ENCODE measurements at places on chromosomes 16 and 17.

DNA sequence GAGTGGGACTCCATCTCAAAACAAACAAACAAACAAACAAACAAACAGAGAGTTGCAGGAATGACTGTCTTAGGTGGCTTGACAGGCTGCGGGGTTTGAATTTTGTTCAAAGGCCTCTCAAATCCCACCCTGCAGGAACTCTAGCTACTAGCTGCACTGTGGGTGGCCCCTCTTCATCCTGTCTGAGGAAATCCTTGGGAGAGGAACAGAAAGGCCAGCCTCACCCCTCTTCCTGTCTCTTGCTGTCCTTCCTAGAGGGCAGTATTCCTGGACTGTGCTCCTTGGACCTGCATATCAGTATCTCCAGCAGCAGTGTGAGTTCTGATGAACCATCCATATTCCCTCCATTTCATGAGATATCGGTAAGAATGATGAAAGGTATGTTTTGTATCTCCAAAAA is 2.0 kb upstream of the CCDC92B start:
- no peak overlapping the region for H3K27ac ChIP-seq
- DNase-seq: no peak
- peaks cover 90% of the 10 kb centered on the region for H3K27me3 ChIP-seq
- H3K36me3 ChIP-seq: no peaks in the 10 kb centered on the region
- peaks cover 3% of the 10 kb centered on the region for H3K4me1 ChIP-seq
- no peak overlapping the region for H3K4me3 ChIP-seq

GRCh38 chr17:77435272-77436057 is 294.7 kb downstream of the SEC14L1 start:
- peak overlapping the region; percentile 99 for H3K27ac ChIP-seq
- no peak for DNase-seq
- H3K4me3 ChIP-seq: peak overlapping the region; percentile 83
- H3K4me1 ChIP-seq: peaks cover 93% of the 10 kb centered on the region
- H3K27me3 ChIP-seq: peaks cover 3% of the 10 kb centered on the region

GRCh38 chr16:23712976-23713375 is at the start of gene ERN2:
Gene ERN2, minus strand, starts transcription at chr16:23713222. Its CDS starts 35 bp downstream, at chr16:23713187.
- no peak within 1 kb of the TSS for H3K27ac ChIP-seq
- DNase-seq: peak; percentile 35
- H3K27me3 ChIP-seq: peaks cover 91% of the 10 kb centered on the region
- no peak within 1 kb of the TSS for H3K4me3 ChIP-seq
- no peaks in the 10 kb centered on the region for H3K36me3 ChIP-seq
- no peaks in the 10 kb centered on the region for H3K4me1 ChIP-seq

DNA sequence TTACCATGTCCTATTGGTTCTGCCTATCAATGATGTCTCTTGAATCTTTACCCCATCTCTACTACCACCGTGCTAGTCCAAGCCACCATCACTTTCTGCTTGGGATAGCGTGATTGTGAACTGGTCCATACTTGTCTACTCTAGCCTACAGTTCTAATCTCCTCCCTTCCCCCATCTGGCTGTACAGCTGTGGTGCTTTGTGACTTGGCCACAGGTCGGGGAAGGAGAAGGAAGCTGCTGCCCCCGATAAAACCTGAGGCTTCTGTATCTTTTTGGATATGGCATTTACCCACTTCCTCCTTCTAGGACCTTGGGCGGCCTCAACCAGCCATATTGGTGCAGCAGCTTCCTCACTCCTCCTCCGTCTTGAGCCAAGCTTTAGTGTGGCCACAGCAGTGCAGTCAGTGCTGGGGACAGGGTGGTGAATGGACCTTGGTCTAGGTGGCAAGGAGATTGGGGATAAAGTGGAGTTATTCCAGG is 314 bp upstream of the ITGA2B start:
- no peaks in the 10 kb centered on the region for H3K36me3 ChIP-seq
- H3K4me3 ChIP-seq: no peak overlapping the region
- peaks cover 26% of the 10 kb centered on the region for H3K27me3 ChIP-seq
- no peak overlapping the region for H3K27ac ChIP-seq
- H3K4me1 ChIP-seq: peaks cover 23% of the 10 kb centered on the region

DNA sequence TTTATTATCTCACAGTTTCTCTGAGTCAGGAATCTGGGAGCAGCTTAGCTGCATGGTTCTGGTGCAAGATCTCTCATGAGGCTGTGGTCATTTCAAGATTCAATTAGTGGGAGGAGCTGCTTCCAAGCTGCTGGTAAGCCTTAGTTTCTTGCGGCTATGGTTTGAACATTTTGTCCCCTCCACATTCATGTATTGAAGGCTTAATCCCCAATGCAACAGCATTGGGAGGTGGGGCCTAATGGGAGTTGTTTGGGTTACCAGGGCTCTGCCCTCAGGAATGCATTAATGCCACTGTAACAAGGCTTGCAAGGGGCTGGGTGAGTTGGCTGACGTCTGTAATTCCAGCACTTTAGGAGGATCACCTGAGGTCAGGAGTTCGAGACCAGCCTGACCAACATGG is 272.9 kb downstream of the UTP18 start:
- H3K27ac ChIP-seq: no peak overlapping the region
- peaks cover 18% of the 10 kb centered on the region for H3K4me1 ChIP-seq
- peaks cover 25% of the 10 kb centered on the region for H3K27me3 ChIP-seq
- DNase-seq: no peak
- H3K36me3 ChIP-seq: no peaks in the 10 kb centered on the region

DNA sequence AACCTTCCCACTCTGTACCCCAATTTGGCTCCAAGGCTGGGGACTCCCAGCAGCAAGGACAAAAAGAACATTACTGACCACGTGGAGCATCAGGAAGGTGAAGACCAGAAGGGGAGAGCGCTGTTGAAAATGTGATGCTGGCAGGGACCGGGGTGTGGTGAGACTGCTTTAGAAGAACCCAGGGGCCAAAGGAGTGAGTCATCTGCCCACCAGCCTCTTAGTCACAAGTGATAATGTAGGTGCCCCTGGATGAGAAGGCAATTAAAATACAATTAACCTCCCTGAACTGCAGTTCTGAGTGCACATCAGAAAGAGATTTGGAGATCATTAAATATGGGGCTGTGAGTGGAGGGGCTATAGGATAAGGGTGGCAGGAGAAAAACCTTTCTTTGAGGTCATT is 366.6 kb upstream of the CCL2 start:
- H3K27ac ChIP-seq: no peak overlapping the region
- H3K4me3 ChIP-seq: no peak overlapping the region
- no peaks in the 10 kb centered on the region for H3K36me3 ChIP-seq
- DNase-seq: no peak
- H3K27me3 ChIP-seq: peaks cover 8% of the 10 kb centered on the region
- H3K4me1 ChIP-seq: peaks cover 10% of the 10 kb centered on the region

- H3K4me1 ChIP-seq: peaks cover 13% of the 10 kb centered on the region
- H3K27me3 ChIP-seq: peaks cover 3% of the 10 kb centered on the region
- DNase-seq: no peak
- H3K4me3 ChIP-seq: no peak overlapping the region
- peak overlapping the region; percentile 78 for H3K27ac ChIP-seq
- peaks cover 82% of the 10 kb centered on the region for H3K36me3 ChIP-seq
These were observed 33.9 kb upstream of the CLEC18B start for GRCh38 chr16:74455213-74455612.

- no peak overlapping the region for H3K27ac ChIP-seq
- peaks cover 22% of the 10 kb centered on the region for H3K27me3 ChIP-seq
- H3K4me3 ChIP-seq: no peak overlapping the region
- DNase-seq: no peak
- peaks cover 11% of the 10 kb centered on the region for H3K4me1 ChIP-seq
These were observed 198.4 kb upstream of the SOX9 start for GRCh38 chr17:71922439-71922838.

DNA sequence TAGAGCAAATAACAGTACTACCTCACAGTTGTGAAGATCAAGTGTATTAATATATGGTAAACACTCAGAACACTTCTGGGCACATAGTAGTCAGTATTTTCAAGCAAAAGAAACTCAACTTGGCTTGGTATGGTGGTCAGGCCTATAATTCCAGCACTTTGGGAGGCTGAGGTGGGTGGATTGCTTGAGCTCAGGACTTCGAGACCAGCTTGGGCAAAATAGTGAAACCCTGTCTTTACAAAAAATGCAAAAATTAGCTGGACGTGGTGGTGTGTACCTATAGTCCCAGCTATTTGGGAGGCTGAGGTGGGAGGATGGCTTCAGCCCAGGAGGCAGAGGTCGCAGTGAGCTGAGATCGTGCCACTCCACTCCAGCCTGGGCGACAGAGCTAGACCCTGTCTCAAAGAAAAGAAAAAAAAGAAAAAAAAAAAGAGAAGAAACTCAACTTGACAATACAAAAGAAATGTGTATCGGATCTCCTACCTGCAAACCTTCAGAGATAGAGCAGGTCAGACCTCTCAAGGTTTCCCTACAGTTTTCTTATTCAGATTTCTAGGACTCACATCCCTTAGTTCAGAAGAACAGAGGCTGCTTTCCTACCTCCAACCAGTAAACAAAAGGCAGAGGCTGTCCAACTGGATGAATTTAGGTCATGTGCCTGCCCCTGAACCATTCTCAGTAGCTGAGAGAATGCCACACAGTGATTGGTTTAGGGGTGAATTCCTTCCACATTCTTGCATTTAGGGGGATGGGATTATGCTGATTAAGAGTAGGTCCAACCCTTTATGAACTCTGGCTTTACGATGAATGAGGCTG is 1.7 kb upstream of the KPNA2 start:
- H3K4me3 ChIP-seq: peak overlapping the region; percentile 48
- peaks cover 57% of the 10 kb centered on the region for H3K4me1 ChIP-seq
- no peak for DNase-seq
- peaks cover 18% of the 10 kb centered on the region for H3K36me3 ChIP-seq
- peaks cover 8% of the 10 kb centered on the region for H3K27me3 ChIP-seq

GRCh38 chr17:80092959-80093358 is 8.4 kb upstream of the GAA start:
- DNase-seq: no peak
- H3K27me3 ChIP-seq: peaks cover 12% of the 10 kb centered on the region
- no peak overlapping the region for H3K4me3 ChIP-seq
- H3K36me3 ChIP-seq: peaks cover 30% of the 10 kb centered on the region
- peaks cover 30% of the 10 kb centered on the region for H3K4me1 ChIP-seq

- H3K27ac ChIP-seq: no peak overlapping the region
- H3K4me3 ChIP-seq: no peak overlapping the region
- H3K27me3 ChIP-seq: peaks cover 14% of the 10 kb centered on the region
- H3K36me3 ChIP-seq: no peaks in the 10 kb centered on the region
- H3K4me1 ChIP-seq: no peaks in the 10 kb centered on the region
These were observed 17.5 kb upstream of the ATP2C2 start for GRCh38 chr16:84350685-84351400.

DNA sequence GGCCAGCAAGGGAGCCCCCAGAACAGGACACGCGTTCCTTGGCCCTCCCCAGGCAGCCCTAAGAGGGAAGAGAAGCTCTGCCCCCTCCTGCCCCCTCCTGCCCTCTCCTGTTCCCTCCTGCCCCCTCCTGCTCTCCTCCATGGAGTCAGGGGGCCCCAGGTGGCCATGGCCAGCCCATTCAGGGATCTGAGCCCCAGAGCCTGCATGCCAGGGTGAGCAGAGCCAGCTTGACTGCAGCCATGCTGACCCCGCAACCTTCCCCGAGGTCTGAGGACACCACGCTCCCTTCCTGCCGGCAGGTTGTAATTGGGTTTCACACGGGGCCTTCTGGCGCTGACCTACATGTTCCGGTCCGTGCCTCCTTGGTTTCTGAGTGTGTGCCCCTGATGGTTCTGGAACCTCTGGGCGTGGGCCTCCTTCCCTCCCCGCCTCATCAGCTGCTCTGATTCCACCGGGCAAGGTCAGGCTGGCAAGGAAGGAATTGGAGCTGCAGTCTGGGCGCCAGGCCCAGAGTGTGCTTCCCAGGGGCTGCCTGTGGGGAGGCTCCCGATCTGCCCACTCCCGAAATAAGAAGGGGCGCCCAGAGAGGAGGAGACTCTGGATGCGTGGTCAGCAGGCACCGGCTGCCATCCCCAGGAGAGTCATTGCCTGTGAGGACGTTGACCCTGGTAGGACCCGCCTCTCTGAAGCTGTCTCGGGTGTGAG is 23.7 kb upstream of the NPTX1 start:
- no peak for DNase-seq
- peaks cover 49% of the 10 kb centered on the region for H3K4me1 ChIP-seq
- H3K36me3 ChIP-seq: no peaks in the 10 kb centered on the region
- H3K27me3 ChIP-seq: peaks cover 58% of the 10 kb centered on the region
- no peak overlapping the region for H3K27ac ChIP-seq
- H3K4me3 ChIP-seq: peak overlapping the region; percentile 26

DNA sequence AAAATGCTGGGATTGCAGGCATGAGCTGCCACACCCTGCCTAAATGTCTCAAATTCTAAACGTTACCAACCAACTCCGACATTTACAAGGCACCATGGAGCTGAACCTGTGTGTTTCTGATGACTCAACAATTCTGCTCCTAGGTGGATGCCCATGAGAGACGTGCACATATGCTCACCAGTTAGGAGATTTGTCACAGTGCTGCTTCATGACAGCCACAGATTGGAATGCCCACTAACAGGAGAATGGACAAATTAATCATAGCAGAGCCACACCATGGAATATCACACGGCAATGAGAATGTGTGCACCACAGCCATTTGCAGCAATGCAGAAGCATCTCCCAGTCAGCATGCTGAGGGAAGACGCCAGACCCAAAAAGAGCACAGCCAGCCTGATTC is 8.0 kb upstream of the KCNG4 start:
- no peak overlapping the region for H3K27ac ChIP-seq
- H3K4me3 ChIP-seq: no peak overlapping the region
- no peak for DNase-seq
- H3K4me1 ChIP-seq: peaks cover 39% of the 10 kb centered on the region
- H3K27me3 ChIP-seq: peaks cover 16% of the 10 kb centered on the region

DNA sequence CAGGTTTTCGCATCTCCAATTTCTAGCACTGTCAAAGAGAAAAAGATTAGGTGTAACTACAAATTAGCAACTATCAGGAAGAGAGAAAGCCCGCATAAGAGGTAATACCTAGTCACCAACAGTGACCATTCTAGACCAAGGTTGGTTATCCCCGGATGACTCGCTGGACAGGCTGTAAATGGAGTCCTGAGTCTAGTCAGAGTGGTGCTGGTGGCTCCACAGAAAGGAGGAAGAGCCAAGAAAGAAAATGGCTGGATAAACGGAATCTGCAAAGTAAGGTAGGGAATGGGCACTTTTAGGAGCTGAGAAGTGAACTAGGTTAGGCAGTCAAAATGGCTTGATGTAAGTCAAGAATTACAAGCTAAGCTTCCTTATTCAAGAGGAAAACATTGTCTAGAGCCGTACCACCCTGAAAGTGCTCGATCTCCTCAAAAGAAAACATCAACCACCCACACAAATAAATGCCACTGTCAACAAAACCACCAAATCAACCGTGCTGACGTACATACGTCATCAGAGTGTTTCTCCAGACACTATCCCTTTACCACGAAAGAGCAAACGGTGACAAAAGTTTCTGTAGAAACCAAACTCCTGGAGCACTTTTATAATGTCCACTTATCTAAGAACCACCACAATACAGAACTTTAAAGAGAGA is 2.2 kb downstream of the GSPT1 start:
- H3K4me1 ChIP-seq: peaks cover 58% of the 10 kb centered on the region
- peaks cover 5% of the 10 kb centered on the region for H3K27me3 ChIP-seq
- no peak for DNase-seq
- peaks cover 11% of the 10 kb centered on the region for H3K36me3 ChIP-seq
- H3K4me3 ChIP-seq: peak overlapping the region; percentile 96
- H3K27ac ChIP-seq: peak overlapping the region; percentile 38

- peaks cover 1% of the 10 kb centered on the region for H3K4me1 ChIP-seq
- no peak overlapping the region for H3K4me3 ChIP-seq
- DNase-seq: no peak
- peaks cover 17% of the 10 kb centered on the region for H3K36me3 ChIP-seq
These were observed 7.8 kb upstream of the RNASEK start for GRCh38 chr17:7004398-7005253.

- DNase-seq: no peak
- H3K27me3 ChIP-seq: peaks cover 15% of the 10 kb centered on the region
- H3K27ac ChIP-seq: no peak overlapping the region
These were observed 3.7 kb upstream of the HSD17B2 start for GRCh38 chr16:82031116-82032084.

Data from nephron progenitor cell (in vitro differentiated cells).